Cerebellum (tissue), 4 donors: ENCODE measurements at places on chromosomes 7 and 10. TPM values are rescaled to one million over a fixed set of nuclear protein-coding genes. Genes with fewer than 3 reads are reported as not detected.

ACBD7 gene
- total RNA-seq: 16.7 TPM

ANKRD16 gene
- 15.9 TPM for total RNA-seq

ADRA2A gene
- 8.5 TPM for total RNA-seq

SEMA3A gene
- 36.0 TPM for total RNA-seq

ACSM6 gene
- not detected for total RNA-seq

TMEM178B gene
- total RNA-seq: 50.7 TPM

NPC1L1 gene
- not detected for total RNA-seq

PRKCQ gene
- total RNA-seq: 0.91 TPM
